Fibroblast of lung (primary cell): ENCODE measurements at places on chromosomes 7 and 10. TPM values are rescaled to one million over a fixed set of nuclear protein-coding genes. Genes with fewer than 3 reads are reported as not detected.
A peak's percentile ranks its signal among the peaks of the same experiment; 100 is the strongest.

- DNase-seq, result no peak
Measured at GRCh38 chr7:85356916-85357315, 170.1 kb upstream of the SEMA3D start.

DNA sequence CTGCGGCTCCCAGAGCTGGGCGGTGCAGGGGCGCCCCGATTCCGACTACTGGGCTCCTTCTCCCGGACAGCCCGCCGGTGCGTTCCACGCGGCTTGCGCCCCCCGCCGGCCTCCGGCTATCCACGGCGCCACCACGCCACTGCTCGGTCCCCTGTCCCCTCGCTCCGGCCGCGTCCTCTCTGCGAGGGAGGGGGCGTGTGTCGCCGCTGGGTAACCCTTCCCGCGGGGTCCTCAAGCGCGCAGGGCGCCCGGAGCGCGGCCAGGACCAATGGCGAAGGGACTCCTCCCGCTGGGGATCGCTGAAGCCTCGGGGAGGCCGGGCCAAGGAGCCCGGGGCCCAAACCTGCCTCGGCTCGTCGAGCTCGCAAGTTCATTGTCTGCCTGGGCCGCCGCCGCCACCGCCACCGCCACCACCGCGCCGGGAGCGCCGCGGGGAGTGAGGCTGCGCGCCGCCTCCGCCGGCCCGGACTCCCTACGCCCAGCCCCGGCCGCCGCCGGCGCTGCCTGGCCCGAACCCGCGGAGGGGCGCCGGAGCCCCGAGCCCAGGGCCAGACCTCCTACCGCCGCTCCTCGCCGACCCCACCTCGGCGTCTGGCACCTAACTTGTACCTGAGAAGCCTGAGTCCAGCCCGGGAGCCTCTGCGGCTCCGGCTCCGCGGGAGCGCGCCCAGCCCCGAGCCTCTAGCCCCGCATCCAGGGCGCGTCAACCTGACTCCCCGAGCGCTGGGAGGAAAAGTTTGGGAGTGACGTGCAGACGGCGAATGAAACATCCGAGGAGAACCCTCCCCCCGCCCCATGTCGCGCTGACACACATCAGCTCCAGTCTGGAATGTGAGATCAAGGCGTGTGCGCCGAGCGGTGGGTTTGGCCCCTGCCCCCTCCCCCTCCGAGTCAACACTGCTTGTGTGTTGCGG is at the start of gene CHST15:
TSS of gene CHST15 (minus strand) at position 739 of the 914 bp plus-strand sequence. CDS start 47,386 bp downstream, outside the sequence.
- DNase-seq, result peak; percentile 62

GRCh38 chr7:149166142-149166541 is 18.9 kb downstream of the ZNF398 start:
- DNase-seq, result no peak

The PNLIP gene
- total RNA-seq, result not detected in 2 replicates

GRCh38 chr7:22676385-22676784 is 50.6 kb upstream of the IL6 start:
- no peak for DNase-seq

- DNase-seq, result peak; percentile 42
Measured at GRCh38 chr7:44131173-44132029, 8.1 kb upstream of the POLD2 start.

GRCh38 chr7:80763289-80763688 is 124.8 kb downstream of the CD36 start:
- no peak for DNase-seq

The TMEM139 gene
- total RNA-seq, result under 0.01 TPM in 1 of 2 replicates, not detected in the other

- DNase-seq, result peak; percentile 70
Measured at GRCh38 chr7:17444673-17445072, 146.2 kb downstream of the AHR start.

DNA sequence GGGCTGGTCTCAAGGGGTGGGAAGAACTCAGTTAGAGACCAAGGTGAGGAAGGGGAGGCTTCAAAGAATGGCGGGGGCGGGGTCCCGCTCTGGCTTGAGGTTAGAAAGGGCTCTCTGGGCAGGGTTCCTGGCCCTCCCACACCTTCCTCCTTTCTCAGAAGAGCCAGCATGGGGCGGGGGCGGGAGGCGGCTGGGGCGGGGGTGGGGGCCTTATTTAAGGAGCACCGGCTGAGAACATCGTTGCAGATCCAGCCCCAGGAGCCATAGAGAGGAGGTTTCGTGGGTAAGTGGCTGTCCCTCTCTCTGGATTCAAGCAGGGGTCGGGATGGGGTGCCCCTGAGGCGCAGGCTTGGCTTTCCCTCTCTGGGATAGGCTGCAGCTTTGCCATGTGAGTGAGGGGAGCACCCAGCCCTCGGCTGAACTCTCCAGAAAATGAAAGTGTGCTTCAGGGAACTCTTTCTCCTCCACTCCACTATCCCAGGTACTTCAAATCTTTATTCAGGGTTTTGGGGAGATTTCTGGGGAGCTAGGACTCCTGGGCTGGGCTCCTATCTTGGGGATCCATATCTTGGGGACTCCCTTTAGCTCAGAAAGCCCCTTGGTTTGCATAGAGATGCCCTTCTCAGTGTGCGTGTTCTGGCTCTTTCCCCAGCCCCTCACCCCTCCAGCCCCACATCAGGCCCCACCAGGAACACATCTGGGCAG is 3.3 kb upstream of the CUEDC2 start:
- no peak for DNase-seq

The PRKAG2 gene
- total RNA-seq, result 8.0 and 11.9 TPM in 2 replicates

The GLRX3 gene
- total RNA-seq, result 51.7 and 62.9 TPM in 2 replicates

The CRYGN gene
- total RNA-seq, result 0.26 and 0.50 TPM in 2 replicates

- DNase-seq, result no peak
Measured at GRCh38 chr7:132619967-132620366, 43.7 kb upstream of the PLXNA4 start.

DNA sequence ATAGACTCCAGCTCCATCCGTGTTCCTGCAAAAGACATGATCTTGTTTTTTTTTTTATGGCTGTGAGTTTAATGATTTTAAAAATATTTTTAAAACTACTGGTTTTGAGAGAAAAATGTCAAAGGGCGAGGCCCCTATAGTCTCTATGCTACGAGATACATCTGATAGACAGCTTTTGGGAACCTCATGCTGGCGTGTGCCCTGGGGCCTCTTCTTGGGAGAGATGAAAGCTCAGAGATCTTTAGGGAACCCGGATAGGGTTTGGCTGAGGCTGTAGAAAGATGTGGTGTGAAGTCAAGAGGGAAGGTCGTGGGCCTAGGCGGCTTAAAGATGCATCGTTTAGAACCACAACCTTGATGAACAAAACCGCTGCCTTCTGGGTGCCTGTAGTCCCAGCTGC is 70.2 kb downstream of the PDIA4 start:
- DNase-seq, result no peak
